Smooth muscle cell of bladder (primary cell): ENCODE measurements at places on chromosomes 3 and 15. TPM values are rescaled to one million over a fixed set of nuclear protein-coding genes. Genes with fewer than 3 reads are reported as not detected.

The CCR9 gene
- not detected in 2 replicates for total RNA-seq

The TCF12 gene
- 72.9 and 97.0 TPM in 2 replicates for total RNA-seq

The TRNT1 gene
- 22.5 and 36.0 TPM in 2 replicates for total RNA-seq

The THAP10 gene
- total RNA-seq: 0.85 and 1.0 TPM in 2 replicates

The MEX3B gene
- 2.3 and 6.1 TPM in 2 replicates for total RNA-seq

The CCDC39 gene
- total RNA-seq: not detected in 2 replicates

The LNP1 gene
- 4.0 and 4.2 TPM in 2 replicates for total RNA-seq

The ARPP21 gene
- not detected in 2 replicates for total RNA-seq

The CKMT1B gene
- not detected in 2 replicates for total RNA-seq

The GATM gene
- 0.14 and 0.55 TPM in 2 replicates for total RNA-seq

The GOLGA6A gene
- total RNA-seq: 0.14 TPM in 1 of 2 replicates, not detected in the other

The PLA1A gene
- total RNA-seq: 0.83 TPM in 1 of 2 replicates, not detected in the other

The BRPF1 gene
- 12.1 and 14.7 TPM in 2 replicates for total RNA-seq

The LRRIQ4 gene
- total RNA-seq: not detected in 2 replicates

The SEMA3G gene
- under 0.01 TPM in 2 replicates for total RNA-seq

The UBL7 gene
- total RNA-seq: 29.8 and 33.1 TPM in 2 replicates

The SMC4 gene
- 30.3 and 43.2 TPM in 2 replicates for total RNA-seq

The ZDHHC23 gene
- total RNA-seq: 0.74 and 0.85 TPM in 2 replicates

The POU1F1 gene
- total RNA-seq: not detected in 2 replicates
